Inflammatory macrophage (primary cell): ENCODE measurements at places on chromosomes 6 and 20.

DNA sequence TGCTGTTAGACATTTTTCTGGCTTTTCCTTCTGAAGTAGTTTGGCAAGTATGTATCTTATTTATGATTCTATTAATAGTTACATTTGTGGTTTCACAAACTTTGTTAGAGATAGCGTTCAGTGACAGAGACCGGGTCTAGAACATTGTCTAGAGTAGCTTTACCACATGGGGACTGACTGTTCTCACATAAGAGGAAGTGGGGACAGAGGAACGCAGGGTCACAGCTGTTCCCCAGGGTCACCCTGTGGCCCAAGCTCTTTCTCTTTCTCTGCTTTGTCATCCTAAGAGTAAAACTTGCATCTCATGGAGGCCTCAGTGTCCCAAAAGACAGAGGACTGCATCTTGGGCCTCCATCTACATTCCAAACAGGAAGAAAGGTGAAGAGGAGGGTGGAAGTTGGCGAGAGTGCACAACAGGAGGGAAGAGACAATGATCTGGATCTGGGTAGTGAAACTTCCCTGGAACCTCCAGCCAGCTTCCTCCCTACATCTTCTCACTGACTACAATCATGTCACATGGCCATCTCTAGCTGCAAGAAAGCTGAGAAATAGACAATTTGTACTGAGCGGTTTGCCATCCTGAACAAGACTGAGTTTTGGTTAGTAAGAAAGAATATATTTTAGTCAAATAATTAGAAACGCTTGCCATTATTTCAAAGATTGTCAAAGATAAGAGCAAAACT lies 645.8 kb upstream of the ARID1B start:
- no peak for DNase-seq

DNA sequence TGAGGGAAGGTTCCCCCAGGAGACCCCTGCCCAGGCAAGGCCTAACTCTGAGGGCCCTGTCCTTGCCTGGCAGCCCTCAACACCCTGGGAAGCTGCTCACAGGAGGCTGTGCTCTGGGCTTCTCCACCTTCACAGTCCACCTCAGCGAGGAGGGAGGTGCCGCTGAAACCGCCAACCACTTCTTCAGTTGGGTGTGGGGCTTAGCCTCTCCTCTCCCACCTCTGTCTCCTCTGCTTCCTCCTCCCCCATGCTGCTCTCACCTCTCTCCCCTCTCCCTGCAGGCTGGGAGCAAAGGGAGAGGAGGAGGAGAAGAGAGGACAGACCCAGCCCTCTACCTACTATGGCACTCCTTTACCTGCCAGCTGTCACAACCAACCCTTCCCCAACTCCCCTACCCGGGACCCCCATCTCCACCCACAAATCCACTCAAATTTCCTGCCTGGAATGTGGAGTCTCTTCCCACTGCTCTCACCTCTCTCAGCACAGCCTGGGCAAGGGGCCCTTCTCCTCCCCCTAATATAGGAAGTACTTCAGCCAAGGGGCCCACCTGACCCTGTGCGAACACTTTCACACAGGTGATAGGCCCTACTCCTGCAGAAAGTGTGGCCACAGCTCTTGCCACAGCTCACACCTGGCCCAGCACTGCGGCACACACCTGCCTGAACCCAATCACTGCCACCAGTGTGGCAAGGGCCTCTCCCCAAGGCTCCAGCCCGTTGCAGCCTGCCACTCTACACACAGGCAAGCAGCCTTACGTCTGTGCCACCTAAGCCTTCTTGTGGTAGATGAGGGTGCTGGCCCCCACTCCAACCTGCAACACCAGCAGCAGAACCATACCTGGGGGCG lies 7.2 kb downstream of the RING1 start:
- DNase-seq, result no peak

GRCh38 chr20:58447511-58448391 lies 58.7 kb downstream of the VAPB start:
- DNase-seq, result peak; percentile 43

- no peak for DNase-seq
Measured at GRCh38 chr6:139932671-139933070, 558.2 kb upstream of the CITED2 start.

DNA sequence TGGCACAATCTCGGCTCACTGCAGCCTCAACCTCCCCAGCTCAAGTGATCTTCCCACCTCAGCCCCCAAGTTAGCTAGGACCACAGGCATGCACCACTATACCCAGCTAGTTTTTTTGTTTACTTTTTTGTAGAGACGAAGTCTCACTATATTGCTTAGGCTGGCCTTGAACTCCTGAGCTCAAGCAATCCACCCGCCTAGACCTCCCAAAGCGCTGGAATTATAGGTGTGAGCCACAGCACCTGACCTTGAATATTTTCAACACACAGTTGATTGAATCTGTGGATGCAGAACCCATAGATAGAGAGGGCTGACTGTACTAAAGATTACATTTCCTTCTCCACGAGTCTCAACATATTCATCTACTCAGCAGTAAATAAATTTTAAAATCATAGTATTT lies 15.6 kb downstream of the CDK19 start:
- DNase-seq, result no peak

DNA sequence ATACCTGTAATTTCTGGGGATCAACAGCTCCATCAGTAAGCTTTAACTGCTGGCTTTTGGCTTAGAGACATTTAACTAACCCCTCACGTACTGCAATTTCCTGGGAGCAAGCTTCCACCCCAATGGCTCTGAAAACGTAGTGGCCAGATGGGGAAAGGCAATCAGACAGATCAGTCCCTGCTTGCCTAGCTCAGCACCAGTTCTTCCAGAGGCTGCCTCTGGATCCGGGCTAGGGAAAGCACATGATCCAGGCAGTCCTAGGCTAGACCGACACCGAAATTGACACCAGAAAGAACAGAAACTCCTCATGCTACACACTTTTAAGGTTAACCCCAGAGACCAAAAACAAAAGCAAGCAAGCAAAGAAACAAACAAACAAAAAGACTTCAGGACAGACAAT lies 13.3 kb downstream of the PREP start:
- DNase-seq, result no peak

DNA sequence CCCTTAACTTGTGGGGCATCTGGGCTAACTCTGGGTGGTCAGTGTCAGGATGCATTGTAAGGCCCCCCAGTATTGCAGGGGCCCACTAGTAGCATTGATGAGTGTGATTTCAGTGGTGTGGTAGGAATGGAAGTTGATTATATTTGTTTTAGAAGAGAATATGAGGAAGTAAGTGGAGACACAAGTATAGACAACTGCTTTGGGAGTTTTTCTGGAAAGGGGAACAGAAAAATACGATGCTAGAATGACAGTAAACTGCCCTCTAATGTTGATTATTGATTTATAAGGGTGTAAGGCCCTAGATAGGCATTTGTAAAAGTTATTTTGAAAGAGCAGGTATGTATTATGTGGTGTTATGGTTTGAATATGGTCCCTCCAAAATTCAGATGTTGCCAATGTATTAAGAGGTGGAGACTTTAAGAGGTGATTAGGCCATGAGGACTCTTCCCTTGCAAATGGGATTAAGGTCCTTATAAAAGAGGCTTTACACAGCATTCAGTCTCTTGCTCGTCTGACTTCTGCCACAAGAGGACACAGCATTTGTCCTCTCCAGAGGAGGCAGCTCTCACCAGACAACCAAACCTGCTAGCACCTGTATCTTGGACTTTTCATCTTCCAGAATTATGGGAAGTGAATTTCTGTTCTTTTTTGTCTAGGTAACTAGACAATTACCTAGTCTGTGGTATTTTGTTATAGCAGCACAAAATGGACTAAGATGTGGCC lies 135.9 kb upstream of the DTNBP1 start:
- no peak for DNase-seq
